ENCODE measurements at places on chromosomes 1 and 21.

GRCh38 chr1:200296091-200296661, 113.7 kb downstream of the ZNF281 start:
- no peak for DNase-seq

GRCh38 chr1:90561911-90562310, 155.2 kb downstream of the BARHL2 start:
- DNase-seq = no peak

DNA sequence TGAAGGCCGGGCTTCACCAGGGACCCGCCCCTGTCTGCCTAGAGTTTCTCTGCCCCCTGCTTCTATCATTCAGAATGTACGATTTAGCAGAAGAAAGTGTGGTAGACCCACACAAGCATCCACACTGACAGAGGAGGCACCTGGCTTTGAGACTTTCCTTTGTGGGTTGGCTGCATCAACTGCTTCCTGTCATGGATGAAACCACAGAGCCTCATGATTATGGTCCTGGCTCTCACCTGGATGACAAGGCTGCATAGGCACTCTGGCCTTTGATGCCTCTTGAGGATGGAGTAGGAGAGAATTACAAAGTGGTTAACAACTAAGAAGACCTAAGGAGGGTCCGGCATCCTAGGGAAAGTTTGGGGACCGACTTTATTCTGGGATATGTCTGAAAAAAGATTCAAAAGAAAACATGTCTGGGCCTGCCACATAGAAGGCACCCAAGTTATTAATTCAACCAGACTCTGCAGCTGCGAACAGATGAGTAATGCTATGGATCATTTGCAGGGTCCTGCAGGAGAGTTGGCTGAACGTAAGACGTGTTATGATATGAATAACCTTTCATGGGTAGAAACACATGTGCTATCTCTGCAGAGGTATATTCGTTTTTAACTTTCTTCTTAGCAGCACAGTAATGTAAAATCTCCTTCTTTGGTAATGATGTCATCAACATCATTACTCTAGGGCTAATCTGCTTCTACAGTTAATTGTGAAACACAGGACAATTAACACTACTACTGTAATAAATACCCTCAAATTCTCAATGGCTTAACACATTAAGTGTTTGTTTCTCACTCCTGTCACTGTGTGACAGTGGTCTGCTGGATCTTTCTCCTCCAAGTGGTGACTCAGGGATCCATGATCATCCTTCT, 136.2 kb downstream of the SLC35F3 start:
- no peak for DNase-seq

- DNase-seq = no peak
Observed at GRCh38 chr1:193234530-193234929, 48.1 kb upstream of the B3GALT2 start.

DNA sequence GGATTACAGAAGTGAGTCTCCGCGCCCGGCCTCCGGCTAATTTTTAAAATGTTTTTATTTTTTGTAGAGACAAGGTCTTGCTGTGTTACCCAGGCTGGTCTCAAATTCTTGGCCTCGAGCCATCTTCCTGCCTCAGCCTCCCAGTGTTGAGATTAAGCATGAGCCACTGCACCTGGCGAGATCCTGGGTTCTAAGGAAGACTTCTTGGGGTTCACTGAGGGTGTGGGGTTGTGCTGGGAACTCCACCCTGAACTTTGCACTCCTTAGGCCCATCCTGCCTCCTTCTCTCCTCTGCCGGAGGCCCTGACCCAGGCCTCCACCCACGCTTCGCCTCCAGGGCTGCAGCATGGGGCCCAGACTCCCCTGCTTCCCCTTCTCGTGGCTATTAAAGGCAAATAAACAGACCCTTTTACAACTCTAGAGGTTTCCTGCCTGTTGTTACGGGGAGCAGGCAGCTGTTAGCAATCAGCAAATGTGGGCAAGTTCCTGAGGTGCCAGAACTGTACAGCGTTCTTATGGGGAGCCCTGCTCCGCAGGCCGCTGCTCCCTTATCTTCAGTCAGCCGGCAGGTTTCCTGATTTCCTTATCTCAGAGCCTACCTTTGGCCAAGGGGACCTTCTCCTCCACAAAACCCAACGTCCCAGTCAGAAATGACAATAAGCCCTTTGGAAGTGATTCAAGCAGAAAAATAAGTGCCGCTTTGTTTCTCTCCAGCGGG, 41.0 kb upstream of the LIN9 start:
- no peak for DNase-seq

- no peak for DNase-seq
Observed at GRCh38 chr1:94245747-94246438, 8.5 kb upstream of the ARHGAP29 start.

GRCh38 chr1:30966690-30967369, 58.3 kb upstream of the SDC3 start:
- DNase-seq = no peak

DNA sequence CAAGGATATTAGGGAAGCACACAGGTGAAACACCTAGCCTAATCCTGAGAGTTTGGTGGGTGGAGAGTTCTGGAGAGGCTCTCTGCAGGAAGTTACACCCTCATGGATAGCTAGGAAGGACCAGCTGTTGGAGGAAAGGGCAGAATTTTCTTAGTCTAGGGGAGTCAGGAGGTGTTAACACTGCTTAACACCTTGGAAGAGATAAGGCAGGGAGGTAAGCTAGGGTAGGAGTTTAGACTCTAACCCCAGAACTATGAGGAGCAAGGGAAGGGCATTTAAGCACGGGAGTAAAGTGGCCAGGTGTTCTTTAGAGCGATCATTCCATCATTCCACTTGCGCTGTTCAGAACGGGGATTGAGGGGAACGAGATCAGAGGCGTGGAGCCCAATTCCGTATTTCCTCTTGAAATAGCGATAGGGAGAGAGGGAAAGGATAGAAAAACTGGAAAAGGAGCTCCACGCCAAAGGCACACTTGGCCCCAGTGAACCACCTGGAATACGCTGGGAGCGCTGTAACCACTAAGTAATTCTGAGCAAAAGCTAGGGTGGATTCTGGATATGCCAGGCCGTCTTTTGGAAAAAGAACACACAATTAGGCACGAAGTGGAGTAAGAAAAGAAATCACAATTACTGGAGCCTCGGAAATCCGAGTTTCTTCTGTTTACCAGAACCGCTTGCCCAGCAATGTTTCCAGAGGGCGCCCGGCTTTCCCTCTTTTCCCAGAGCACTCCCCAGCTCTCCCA, 1.5 kb upstream of the GPR137B start:
- no peak for DNase-seq

DNA sequence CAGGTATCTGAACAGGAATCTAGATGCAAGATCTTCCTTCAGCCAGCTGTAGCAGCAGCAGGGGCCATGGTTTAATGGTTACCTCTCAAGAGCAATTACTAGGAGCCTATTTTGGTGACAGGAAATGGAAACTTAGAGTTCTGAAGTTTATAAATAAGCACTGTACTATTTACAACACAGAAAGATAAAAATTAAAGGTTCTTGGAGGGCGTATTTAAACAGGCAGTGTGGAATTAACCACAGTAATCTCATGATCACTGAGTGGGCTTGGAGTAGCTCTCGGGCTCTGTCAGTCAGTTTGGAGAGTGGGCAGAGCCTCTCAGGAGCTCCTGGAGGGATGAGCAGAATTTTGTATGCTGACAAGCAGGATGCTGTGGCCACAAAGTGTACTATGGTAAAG, 10.2 kb upstream of the FCRL5 start:
- DNase-seq = no peak

DNA sequence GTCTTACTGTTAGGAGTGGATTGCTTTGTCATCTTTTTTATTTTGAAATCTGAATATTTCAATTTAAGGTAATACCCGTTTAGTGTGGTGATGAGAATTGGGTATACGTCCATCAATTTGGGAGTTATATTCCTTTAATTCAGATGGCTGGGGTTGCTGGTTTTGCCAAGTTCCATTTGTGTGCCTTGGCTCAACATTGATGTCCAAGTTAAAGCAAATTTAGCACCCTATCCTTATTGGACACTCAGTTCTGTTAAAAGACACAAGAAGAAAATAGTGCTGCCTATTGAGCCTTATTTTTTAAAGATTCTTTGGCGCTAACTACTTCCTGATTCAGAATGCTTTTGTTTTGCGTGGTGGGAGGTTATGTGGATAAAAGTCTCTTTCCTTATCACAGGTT, 40.6 kb downstream of the CAMTA1 start:
- no peak for DNase-seq

GRCh38 chr1:205535096-205535495, 30.6 kb downstream of the CDK18 start:
- no peak for DNase-seq

GRCh38 chr1:5296557-5297179, 642.3 kb downstream of the AJAP1 start:
- no peak for DNase-seq

- DNase-seq = no peak
Observed at GRCh38 chr21:15676935-15677334, 52.8 kb upstream of the USP25 start.

DNA sequence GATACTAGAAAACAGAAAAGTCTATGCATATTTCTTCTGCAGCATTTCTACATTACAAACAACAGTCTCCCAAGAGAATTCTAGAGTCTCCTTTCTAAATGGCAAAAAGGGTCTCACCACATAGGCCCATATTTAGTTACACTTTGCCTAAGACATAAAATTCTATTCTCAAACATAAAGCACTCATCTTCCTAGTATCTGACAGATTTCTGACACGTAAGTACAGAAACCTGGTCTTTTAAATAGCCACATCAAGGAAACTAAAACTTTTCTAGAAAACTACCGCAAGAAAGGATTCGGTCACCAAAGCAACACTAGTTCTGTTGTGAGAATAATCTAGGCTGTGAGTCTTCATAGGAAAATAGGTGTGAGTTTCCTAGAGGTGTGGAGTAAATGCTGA, 33.6 kb upstream of the CTSK start:
- DNase-seq = no peak

- DNase-seq = no peak
Observed at GRCh38 chr1:63748641-63749040, 25.2 kb upstream of the ROR1 start.

- DNase-seq = no peak
Observed at GRCh38 chr1:164440232-164440631, 118.8 kb upstream of the PBX1 start.

DNA sequence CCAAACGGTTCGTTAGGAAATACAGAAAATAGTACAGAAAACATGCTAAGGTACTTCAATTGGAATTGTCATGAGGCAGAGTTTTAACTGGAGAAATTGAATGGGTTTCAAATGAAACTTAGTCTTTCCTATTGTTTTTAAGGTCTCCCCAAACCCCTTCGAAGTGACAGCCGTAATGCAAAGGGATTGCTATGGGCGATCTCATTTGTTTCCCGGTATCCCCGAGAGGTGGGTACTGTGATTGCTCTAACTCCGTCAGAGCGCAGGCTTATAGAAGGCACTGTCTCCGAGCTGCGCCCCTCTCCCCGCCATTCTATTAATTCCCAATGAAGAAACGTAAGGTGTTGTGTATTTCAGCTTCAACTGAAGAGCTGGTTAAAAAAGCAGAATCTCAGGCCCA, 22.0 kb upstream of the RNF187 start:
- DNase-seq = no peak

- DNase-seq = no peak
Observed at GRCh38 chr1:25862785-25863485, 3.7 kb upstream of the AUNIP start.
